ENCODE measurements at places on chromosomes 3 and 15.

- DNase-seq, result peak; percentile 27
Observed at GRCh38 chr3:113084777-113085176, 94.0 kb downstream of the GTPBP8 start.

GRCh38 chr3:32662647-32663046, 22.3 kb upstream of the CNOT10 start:
- DNase-seq, result no peak

DNA sequence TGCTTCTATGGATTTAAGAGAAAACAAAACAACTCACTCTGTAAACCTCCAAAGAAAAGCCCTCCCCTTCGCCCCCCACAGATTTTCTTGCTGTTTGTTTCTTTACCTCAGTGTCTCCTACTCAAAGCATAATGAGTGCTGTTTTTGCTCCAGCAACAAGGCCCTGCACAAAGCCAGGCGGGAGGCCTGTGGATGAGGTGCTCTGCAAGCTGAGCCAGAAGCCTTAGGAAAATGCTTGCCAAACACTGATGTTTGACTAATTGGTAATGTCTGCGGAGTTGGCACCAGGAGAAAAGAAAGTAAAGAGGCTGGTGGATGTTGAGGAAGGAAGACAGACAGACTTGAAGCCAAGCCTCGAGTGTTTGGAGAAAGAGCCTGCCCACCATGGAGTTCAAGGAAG, 99.7 kb downstream of the RARB start:
- no peak for DNase-seq

DNA sequence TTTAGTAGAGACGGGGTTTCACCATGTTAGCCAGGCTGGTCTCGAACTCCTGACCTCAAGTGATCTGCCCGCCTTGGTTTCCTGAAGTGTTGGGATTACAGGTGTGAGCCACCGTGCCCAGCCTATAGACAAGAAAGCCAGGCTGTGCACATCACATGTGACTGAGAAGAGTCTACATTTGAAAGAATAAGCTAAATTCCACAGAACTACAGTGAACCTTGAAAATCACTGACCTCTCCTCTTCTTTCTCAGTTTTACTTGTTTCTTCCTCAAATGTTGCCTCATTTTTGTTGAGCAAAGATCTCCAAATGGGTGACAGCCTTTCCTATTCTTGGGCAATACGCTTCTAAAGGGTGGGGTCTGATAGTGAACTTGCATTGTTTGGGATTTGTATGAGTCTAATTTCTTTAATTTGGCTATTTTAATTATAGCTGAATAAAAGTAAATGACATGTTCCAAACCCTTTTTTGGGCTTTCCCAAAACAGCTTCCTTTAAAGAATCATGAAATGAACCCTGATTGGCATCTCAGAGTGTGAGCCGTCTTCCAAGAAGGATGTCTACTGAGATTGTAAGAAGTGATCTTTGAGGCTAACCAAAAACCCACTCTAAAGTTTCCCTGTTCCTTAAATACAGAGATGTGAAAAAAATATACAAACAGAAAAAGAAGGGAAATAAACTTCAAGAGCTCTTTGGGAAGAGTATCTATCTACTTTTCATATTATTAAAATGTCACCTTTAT, 21.6 kb upstream of the SPTBN5 start:
- no peak for DNase-seq

GRCh38 chr3:9884555-9885165, 4.6 kb upstream of the CIDEC start:
- DNase-seq, result no peak

DNA sequence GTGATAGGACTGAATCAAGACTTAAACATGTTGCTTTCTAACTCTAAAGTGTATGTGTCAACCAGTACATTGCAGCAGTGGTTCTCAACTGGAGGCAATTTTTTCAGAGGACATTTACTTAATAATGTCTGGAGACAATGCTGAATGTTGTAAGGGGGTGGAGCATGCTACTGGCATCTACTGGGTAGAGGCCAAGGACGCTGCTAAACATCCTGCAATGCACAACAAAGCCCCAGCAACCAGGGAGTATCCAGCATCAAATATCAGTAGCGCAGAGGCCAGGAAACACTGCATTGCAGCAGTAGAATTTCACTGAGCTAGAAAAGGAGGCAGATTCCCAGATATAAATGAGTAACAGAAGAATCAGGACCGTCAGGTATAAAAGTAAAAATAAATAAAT, 79.8 kb upstream of the GRM7 start:
- DNase-seq, result no peak

- DNase-seq, result no peak
Observed at GRCh38 chr3:128470134-128470899, 3.6 kb upstream of the DNAJB8 start.

GRCh38 chr15:37880009-37880834, 54.2 kb upstream of the TMCO5A start:
- no peak for DNase-seq
